ENCODE measurements at places on chromosomes 5 and 9.

DNA sequence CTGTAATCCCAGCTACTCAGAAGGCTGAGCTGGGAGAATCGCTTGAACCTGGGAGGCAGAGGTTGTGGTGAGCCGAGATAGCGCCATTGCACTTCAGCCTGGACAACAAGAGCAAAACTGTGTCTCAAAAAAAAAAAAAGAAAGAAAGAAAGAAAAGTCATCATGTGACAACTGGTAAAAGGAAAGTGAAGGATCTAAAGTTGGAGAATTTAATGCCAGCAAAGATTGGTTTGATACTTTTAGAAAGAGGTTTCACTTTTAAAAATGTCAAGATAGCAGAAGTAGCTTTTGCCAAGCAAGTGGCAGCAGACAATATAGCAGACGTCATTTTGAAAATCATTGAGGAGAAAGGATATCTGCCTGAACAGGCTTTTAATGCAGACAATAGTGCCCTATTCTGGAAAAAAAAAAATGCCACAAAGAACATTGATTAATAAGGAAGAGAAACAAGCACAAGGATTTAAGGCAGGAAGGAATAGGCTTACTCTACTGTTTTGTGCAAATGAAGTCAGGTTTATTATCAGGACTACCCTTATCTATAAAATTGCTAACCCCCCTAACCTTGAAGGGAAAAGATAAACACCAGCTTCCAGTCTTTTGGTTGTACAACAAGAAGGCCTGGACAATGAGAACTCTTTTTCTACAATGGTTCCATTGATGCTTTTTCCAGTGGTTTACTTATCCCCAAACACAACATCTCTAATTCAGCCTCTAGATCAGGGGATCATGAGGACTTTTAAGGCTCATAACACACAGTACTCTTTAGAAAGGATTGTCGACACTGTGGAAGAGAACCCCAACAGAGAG lies 12.0 kb downstream of the PKD2L2 start:
- DNase-seq = no peak

DNA sequence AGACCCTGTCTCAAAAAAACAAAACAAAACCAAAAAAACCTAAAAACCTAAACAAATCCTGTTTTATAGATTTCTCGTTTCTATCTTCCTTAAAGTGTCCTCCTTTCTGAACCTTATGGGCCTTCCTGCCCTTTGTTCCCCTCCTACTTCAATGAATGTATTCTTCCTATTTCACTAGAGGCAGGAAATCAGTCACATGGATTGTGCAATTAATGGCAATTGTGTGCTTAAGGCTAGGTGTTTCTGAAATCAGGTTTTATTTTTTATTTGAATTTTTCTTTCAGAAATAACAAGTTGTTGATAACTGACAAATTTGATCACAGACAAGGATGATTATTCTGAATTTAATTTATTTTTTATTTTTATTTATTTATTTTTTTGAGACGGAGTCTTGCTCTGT lies 220.6 kb upstream of the SEMA6A start:
- no peak for DNase-seq

DNA sequence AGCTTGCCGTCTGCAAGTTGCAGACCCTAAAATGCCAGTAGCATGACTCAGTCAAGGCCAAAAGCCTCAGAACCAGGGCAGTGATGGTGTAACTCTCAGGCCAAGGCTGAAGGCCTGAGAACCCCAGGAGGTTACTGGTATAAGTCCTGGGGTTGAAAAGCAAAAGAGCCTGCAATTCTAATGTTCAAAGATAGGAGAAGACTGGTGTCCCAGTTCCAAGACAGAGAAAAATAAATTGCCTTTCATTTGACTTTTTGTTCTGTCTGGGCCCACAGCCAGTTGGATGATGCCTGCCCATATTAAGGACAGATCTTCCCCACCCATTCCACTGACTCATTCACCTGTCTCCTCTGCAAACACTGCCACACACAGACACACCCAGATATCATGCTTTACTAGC lies 673.2 kb downstream of the CDH18 start:
- DNase-seq = no peak

GRCh38 chr9:135919318-135919890 lies 12.1 kb upstream of the CAMSAP1 start:
- no peak for DNase-seq

GRCh38 chr9:69194702-69195418 lies 20.8 kb downstream of the TJP2 start:
- no peak for DNase-seq

- DNase-seq = no peak
These were observed 4.2 kb downstream of the SGCD start for GRCh38 chr5:156331181-156331580.

GRCh38 chr9:128705051-128705965 lies 3.0 kb downstream of the PKN3 start:
- no peak for DNase-seq

DNA sequence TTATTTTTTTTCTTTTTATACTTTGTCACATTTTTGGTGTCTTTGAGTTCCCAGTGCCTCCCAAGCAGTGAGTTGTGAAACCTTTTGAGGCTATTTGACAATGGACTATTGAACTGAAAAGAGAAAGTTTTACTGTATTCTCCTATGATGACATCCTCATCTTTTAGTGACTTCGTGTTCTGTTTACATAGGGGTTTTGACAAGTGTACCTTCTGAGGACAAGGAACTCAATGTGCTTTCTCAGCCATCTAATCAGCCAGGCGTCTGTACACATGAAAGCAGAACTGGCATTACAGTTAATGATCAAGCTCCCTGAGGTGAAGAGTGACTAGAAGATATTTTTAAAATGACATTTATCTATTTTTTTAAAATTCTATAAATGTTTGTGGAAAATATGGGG lies 175.5 kb downstream of the ANXA1 start:
- DNase-seq = no peak

GRCh38 chr5:55176176-55176818 lies 3.3 kb upstream of the CDC20B start:
- DNase-seq = peak; percentile 27

DNA sequence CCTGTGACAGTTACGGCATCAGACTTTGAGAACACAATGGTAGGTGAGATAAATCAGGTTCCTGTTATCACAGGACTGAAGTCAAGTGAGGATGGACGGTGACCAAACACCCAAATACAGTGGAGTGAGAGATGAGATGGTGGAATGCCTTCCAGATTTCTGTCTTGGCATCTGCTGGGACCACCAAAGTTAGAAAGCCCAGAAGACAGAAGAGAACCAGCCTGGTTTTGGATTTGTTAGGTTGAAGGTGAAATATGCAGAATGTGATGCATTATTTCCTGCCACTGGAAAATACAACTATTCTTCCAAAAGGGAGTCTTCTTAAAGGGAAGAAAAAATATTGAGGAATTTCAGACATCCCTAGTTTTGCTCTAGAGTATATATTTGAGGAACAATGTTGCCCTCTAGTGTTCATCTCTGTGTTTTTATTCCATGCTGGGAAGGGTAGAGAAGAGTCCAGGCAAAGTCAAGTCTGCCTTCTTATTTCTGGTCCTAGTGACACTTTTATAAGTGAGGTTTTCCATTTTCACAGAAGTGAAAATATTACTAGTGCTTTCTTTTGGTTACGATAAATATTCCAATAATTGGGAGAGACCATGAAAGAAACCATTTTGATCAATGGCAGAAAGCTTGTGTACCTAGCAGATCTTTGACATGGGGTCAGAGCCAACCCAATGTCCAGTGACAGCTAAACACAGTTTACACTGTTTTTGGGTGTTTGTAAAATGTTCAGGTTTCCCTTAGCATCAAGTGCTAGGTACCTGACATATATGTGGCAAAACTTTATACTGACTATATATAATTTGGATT lies 142.3 kb upstream of the ANKH start:
- peak; percentile 28 for DNase-seq

GRCh38 chr9:3290231-3290840 lies 235.5 kb downstream of the RFX3 start:
- DNase-seq = no peak

GRCh38 chr5:131392466-131393095 lies 128.7 kb downstream of the CDC42SE2 start:
- DNase-seq = no peak

DNA sequence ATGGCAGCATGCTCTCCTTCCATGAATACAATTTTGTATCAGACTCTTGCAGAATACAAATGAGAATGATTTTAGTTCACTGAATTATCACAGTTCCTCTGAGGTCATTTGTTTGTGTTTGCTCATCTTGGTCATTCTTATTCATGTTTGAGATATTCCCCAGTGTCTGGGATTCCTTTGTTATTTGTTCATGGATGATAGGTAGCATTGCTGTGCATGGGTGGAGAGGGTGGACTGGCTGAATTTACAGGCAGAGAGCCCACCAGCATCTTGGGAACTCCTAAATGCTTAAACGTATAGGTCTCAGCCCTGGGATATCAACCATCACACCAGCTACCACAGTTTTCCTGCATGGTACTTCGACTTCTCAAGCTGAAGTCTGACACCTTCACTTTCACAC lies 459.8 kb downstream of the CCDC171 start:
- DNase-seq = no peak

GRCh38 chr9:11457825-11458790 lies 845.3 kb upstream of the PTPRD start:
- DNase-seq = no peak

- DNase-seq = no peak
These were observed 4.7 kb upstream of the LCN2 start for GRCh38 chr9:128144239-128145181.

- no peak for DNase-seq
These were observed 167.9 kb upstream of the GLRA1 start for GRCh38 chr5:152092580-152092979.

DNA sequence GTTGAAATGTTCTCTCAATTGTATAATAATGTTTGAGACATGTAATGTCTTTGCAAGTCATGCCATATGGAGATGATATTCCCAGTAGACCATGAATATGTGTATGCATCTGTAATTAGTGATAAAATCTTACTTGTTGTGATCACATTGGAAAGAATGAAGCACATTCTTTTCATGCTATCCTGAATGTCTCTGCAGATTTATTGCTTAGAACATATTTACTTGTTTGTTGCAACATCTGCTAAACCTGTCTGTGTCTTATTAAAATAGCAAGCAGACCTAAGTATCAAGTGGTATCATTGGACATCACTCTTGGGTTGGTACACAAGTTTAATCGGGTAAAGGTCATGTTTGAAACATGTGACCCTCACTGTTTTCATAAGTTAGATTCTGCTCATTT lies 265.5 kb upstream of the CD180 start:
- DNase-seq = no peak

- DNase-seq = no peak
These were observed 719.4 kb upstream of the ADAMTS16 start for GRCh38 chr5:4420681-4421080.

GRCh38 chr5:72556351-72557166 lies 49.3 kb upstream of the ZNF366 start:
- DNase-seq = peak; percentile 68

GRCh38 chr5:159262472-159262858 lies 625 bp upstream of the UBLCP1 start:
- no peak for DNase-seq

- no peak for DNase-seq
These were observed 31.9 kb upstream of the F2R start for GRCh38 chr5:76683816-76684731.

GRCh38 chr5:176629317-176629852 lies 949 bp downstream of the SNCB start:
- no peak for DNase-seq

DNA sequence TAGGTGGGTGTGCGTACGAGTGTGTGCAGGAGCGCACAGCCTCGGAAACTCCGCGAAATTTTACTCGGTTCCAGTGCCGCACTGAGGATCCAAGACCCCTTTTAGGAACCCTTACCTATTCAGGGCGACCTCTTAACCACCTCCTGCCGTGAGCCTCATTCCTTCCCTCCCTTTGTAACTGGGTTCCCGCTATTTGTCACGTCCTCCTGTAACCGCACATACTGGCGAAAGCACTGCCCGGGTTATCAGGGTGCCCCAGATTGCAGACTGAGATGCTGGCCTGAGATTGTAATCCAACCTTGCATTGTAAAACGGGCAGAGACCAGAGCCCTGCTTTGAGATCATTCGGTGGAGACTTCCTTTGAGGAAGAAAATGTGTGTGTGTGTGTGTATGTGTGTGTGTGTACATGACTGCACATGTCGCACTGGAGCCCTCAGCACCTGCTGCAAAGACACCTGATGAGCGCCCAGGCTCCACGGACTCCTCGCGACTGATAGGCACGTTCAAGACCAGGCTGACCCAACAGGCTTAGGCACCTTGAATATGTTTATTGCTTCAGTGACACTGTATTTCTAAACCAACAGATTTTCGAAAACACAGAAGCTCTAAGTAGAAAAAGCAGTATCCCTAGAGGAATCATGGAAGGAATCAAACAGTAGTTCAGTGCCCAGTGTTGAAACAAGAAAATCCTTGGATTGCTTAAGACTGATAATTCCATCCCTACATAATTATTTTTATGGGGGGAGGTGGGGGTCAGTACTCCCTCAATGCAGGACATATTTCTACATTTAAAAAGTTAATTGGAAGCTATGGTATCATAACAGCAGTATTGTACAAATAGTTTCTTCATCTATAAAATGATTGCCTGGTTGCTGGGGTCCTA lies 86.5 kb upstream of the TNFAIP8 start:
- DNase-seq = peak; percentile 16

DNA sequence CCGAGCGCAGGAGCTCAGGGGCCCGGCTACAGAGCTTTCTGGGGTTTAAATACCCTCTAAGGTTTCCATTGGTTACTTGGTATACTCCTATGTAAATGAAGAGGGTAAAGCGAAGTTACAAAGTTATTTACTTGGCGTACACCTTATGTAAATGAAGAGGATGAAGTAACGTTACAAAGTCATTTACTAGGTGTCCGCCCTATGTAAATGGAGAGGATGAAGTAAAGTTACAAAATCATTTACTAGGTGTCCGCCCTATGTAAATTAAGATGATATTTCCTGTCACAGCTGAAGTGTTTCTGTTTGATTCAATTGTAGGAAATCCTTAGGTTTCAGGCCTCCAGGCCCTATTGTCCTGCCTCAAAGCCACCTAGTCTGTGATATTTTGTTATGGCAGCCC lies 358.2 kb downstream of the MTRR start:
- no peak for DNase-seq

GRCh38 chr5:74240783-74241750 lies 399.5 kb downstream of the ENC1 start:
- no peak for DNase-seq

GRCh38 chr5:177609076-177610059 lies 9.4 kb downstream of the B4GALT7 start:
- DNase-seq = no peak
